ENCODE measurements at places on chromosomes 11 and 22. TPM values are rescaled to one million over a fixed set of nuclear protein-coding genes. Genes with fewer than 3 reads are reported as not detected.

DNA sequence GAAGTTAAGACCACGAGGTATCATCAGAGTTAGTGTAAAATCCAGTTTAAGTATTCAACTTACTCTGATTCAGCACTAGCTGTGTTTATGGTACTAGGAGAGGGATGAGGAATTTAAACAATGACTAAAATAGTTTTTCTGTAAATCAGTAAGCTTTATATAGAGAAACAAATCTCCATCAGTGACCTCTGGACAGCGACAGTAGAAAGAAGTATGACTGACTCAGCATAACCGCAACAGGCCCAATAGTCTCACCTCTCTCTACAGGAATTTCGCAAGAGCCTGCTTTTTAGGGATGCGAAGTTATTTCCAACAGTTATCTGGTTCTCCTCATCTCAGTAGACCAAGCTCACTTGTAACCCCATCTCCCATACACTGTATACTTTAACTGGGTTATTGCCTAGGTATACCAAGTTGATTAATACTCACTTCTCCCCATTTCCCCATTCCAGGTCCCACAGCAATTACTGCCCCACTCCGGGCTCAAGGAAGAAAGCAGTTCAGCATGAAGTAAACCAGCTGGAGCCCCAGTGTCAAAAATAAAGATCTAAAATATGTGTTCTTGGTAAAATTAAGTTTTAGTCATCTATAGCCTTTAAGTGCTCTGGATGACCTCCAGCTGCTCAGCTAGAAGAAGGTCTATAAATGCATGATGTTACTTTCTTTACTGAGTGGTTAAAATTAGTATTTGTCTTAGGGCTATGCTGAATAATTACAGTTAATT, 770.6 kb upstream of the CCDC90B start:
- no peak for DNase-seq
- no peaks in the 10 kb centered on the region for H3K4me1 ChIP-seq
- no peaks in the 10 kb centered on the region for H3K36me3 ChIP-seq
- no peak overlapping the region for H3K27ac ChIP-seq
- no peaks in the 10 kb centered on the region for H3K27me3 ChIP-seq
- H3K4me3 ChIP-seq, result no peak overlapping the region

DNA sequence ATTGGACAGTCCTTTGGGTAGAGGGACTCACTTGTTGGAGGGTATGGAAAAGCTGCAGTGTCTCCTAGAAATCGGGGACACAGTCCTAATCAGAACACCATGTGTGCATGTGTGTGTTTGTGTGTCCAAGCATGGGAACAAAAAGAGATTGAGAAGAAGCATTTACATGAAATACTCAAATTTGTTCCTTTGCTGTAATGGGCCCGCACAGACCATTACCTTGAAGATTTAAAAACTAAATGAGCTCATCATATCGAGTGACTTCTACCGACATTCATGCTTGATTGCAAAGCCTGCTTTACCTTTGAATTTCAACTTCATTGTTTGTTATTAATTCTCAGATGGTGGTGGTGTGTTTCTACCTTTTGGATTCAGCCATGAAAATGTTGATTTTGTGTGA, 106.9 kb downstream of the ZBTB16 start:
- no peaks in the 10 kb centered on the region for H3K4me1 ChIP-seq
- no peaks in the 10 kb centered on the region for H3K36me3 ChIP-seq
- no peaks in the 10 kb centered on the region for H3K27me3 ChIP-seq
- peak overlapping the region; percentile 85 for H3K27ac ChIP-seq

GRCh38 chr22:19422440-19423301, 8.9 kb downstream of the HIRA start:
- no peak overlapping the region for H3K4me3 ChIP-seq
- DNase-seq, result no peak
- peak overlapping the region; percentile 19 for H3K27ac ChIP-seq
- H3K27me3 ChIP-seq, result no peaks in the 10 kb centered on the region

GRCh38 chr11:100208207-100208606, 478.9 kb upstream of the ARHGAP42 start:
- no peaks in the 10 kb centered on the region for H3K4me1 ChIP-seq
- no peak overlapping the region for H3K4me3 ChIP-seq
- no peaks in the 10 kb centered on the region for H3K36me3 ChIP-seq
- DNase-seq, result no peak

DNA sequence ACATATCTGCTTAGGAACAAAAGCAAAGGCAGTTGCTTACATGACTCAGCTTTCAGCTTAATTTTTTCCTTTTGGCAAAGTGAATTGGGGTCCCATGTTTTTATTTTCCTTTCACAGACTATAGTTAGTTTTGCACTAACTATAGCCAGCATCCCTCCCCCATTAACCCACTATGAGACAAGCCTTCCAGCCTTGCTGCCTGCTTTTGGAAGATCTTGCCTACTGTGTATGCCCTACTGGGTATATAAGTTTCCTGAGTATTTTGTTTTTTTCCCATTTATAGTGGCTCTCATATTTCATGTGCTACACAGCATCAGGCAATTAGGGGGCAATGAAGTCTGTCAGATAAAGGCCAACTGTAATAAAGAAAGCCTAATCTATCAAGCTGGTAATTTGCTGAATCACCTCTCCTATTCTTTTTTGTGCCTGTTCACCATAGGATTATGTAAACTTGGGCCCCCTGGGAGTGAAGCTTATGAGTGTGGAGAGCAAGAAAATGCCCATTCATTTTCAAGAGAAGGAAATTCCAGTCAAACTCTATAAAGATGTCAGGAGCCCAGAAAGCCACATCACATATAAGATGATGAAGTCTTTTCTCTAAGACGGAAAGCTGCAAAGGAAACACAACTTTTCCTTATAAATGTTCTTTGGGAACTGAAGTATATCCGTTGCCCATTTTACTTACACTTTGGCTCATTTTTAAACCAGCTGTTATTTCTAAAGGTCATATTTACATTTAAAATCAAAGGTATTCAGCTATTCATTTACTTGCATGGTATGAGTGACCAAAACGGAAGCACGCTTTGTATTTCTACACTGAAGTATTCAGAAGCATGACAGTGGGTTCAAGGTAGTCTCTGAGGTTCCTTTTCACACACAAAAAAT, 64.0 kb downstream of the CCDC83 start:
- H3K36me3 ChIP-seq, result no peaks in the 10 kb centered on the region
- no peaks in the 10 kb centered on the region for H3K4me1 ChIP-seq
- no peak overlapping the region for H3K4me3 ChIP-seq
- no peak overlapping the region for H3K27ac ChIP-seq
- H3K27me3 ChIP-seq, result no peaks in the 10 kb centered on the region

- DNase-seq, result no peak
- peaks cover 17% of the 10 kb centered on the region for H3K36me3 ChIP-seq
- no peak overlapping the region for H3K4me3 ChIP-seq
- no peaks in the 10 kb centered on the region for H3K4me1 ChIP-seq
Measured at GRCh38 chr11:92848578-92848977, 120.9 kb upstream of the MTNR1B start.

- DNase-seq, result no peak
- no peaks in the 10 kb centered on the region for H3K27me3 ChIP-seq
Measured at GRCh38 chr11:118530180-118530682, 761 bp upstream of the TMEM25 start.

DNA sequence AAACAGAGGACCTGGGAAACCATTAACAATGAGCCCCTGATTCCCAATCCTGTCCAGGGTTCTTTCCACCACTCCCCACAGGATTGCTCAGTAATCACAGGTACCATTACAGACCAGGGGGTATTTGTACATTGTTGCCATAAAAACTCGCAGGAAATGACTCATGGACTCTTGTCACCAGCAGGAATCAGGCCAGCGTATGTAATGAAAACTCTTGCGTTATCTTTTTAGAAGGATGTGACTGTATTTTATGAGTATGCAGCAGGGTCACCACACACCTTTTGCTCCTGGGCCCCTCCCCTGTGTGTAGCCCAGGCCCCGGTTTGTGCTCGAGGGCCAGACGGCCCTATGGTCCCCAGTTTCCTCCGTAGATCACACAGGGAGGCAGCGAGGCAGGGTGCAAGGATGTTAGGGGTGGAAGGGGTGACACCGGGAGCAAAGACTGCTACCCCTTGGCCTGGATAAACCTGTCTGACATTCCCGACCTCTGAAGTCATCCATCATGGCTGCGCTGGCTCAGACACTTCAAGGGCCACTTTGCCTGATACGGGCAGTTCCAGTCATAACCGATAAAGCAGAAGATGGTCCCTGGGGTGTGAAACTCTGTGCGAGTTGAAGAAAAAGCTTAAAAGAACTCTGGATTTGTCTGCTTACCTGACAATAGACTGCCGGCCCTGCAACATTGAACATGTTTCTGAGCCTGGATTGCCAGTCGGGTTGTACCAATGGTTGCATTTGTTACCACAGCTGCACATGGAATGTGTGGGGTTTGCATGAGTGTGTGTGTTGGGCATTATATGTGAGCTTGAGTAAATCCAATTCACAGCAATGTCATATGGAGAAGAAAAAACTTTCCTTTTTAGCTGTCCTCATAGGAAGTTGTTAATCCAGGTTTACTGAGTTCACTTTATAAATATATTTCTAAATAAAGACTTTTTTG, 56.9 kb downstream of the MICAL2 start:
- peaks cover 3% of the 10 kb centered on the region for H3K4me1 ChIP-seq
- H3K36me3 ChIP-seq, result no peaks in the 10 kb centered on the region
- H3K27ac ChIP-seq, result no peak overlapping the region

GRCh38 chr22:48709453-48709852, 1118.2 kb downstream of the BRD1 start:
- no peak for DNase-seq
- H3K36me3 ChIP-seq, result no peaks in the 10 kb centered on the region
- no peaks in the 10 kb centered on the region for H3K4me1 ChIP-seq
- H3K4me3 ChIP-seq, result no peak overlapping the region

DNA sequence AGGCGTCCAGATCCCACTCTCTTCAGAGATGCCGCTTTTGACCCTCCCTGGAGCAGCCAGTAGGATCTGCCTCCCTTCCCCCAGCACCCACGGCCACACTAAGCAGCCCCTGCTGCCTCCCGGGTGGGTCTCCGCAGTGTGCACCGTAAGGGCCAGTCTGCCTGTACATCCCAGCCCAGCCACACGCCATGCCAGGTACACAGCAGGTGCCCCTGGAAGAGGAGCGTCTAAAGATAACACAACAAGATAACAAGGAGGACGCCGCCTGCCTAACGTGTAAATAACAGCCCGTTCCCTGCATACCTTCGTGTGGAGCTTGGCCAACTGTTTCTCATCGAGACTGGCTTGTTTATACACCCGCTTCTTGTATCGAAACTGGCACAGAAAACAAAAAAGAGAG, 139.4 kb downstream of the SHANK2 start:
- H3K27me3 ChIP-seq, result no peaks in the 10 kb centered on the region
- no peak for DNase-seq
- H3K36me3 ChIP-seq, result peaks cover 8% of the 10 kb centered on the region
- no peak overlapping the region for H3K4me3 ChIP-seq

- H3K27me3 ChIP-seq, result no peaks in the 10 kb centered on the region
- H3K27ac ChIP-seq, result no peak overlapping the region
- H3K4me1 ChIP-seq, result no peaks in the 10 kb centered on the region
- no peaks in the 10 kb centered on the region for H3K36me3 ChIP-seq
- no peak overlapping the region for H3K4me3 ChIP-seq
- no peak for DNase-seq
Measured at GRCh38 chr11:58654908-58655296, 32.4 kb downstream of the CNTF start.

GRCh38 chr22:32926600-32926999, 125.1 kb downstream of the TIMP3 start:
- H3K27me3 ChIP-seq, result no peaks in the 10 kb centered on the region
- H3K36me3 ChIP-seq, result no peaks in the 10 kb centered on the region
- no peaks in the 10 kb centered on the region for H3K4me1 ChIP-seq
- no peak overlapping the region for H3K27ac ChIP-seq

Gene C1QTNF5
- total RNA-seq, result 0.63 TPM

Gene LSP1
- total RNA-seq, result not detected

Gene OR5B3
- not detected for total RNA-seq

Gene PNPLA5
- 0.59 TPM for total RNA-seq
